ENCODE measurements at places on chromosomes 11 and 22.

DNA sequence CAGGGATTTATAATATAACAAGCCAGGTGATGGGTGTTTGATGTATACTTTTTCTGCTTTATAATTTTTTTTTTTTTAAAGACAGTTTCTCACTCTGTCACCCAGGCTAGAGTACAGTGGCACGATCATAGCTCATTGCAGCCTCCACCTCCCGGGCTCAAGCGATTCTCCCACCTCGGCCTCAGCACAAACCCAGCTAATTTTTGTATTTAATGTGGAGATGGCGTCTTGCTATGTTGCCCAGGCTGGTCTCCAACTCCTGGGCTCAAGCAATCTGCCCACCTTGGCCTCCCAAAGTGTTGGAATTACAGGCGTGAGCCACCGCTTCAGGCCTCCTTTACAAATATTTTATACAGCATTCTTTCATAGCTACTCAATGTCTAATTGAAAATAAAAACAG lies 48.6 kb downstream of the MORC2 start:
- no peak for DNase-seq

- DNase-seq = no peak
Observed at GRCh38 chr11:118100691-118101232, 14.0 kb upstream of the SMIM35 start.

DNA sequence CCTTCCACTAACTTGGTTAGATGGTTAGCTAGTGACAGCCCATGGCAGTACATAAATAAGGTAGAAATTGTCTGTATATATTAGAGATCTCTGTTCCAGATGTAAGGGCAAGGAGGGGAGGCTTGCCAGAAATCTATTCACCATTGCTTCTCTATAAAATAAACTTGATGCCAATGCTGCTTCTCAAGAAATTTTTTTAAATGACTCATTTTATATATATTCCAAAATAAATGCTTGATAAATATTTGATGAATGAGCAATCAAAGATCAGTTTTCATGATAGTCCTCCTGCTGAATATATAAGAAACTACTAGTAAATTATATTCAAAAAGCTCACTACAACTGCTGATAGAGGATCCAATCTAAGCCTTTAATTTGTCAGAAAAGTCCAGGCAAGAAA lies 710.6 kb upstream of the CCDC179 start:
- DNase-seq = no peak

- DNase-seq = no peak
Observed at GRCh38 chr11:109018639-109019038, 353.8 kb downstream of the DDX10 start.

DNA sequence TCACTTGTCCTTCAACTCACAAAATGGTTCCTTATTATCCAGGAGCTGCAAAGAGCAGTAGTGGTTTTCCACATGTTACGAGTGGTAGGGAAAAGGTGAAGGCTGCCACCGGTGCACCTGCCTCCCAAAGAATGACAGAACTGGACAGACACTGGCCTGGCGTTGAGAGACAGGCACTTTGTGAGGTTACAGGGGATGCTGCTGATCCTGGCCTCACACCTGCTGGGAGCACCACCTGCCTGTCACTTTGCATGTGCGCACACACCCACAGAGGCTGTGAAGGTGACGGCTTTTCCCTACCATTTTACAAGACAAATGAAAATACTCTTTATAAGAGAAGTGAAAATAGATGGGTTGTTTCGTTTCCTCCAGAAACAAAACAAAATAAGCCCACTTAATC lies 175.3 kb upstream of the B3GAT1 start:
- no peak for DNase-seq

- DNase-seq = no peak
Observed at GRCh38 chr11:100965346-100965745, 164.3 kb downstream of the PGR start.

DNA sequence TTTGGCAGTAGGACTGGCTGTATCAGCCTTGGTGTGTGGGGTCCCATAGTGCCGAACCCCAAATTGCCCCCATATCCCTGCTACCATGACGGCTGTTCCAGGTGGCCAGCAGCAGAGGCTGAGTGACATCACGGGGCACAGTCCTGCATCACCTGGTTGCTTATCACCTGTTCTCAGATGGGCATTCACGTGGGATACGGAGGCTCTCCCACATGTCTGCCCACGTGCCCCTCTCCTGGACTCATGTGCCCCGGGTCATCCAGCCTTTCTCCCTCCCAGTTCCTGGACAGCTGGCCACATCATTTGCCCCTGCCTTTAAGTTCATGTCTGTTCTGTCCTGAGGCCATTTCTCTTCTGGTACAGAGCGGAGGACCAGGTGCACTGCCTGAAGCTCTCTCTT lies 431.0 kb upstream of the B3GAT1 start:
- no peak for DNase-seq

- DNase-seq = no peak
Observed at GRCh38 chr11:22390283-22390655, 52.1 kb downstream of the SLC17A6 start.

DNA sequence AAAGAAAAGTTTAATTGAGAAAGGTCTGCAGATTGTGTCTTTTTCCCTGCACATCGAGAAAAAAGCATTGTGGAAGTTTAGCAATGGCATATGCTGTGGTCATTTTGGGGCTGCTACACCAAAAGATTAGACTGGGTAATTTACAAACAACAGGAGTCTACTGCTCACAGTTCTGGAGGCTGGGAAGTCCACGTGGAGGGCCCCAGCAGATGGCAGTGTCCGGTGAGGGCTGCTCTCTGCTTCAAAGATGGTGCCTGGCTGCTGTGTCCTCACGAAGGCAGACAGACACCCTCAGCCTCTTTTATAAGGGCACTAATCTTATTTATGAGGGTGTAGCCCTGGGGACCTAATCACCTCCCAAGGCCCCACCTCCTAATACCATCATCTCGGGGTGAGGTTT lies 21.1 kb downstream of the PHF21B start:
- DNase-seq = no peak

GRCh38 chr11:13763341-13763740 lies 94.9 kb downstream of the FAR1 start:
- DNase-seq = no peak

DNA sequence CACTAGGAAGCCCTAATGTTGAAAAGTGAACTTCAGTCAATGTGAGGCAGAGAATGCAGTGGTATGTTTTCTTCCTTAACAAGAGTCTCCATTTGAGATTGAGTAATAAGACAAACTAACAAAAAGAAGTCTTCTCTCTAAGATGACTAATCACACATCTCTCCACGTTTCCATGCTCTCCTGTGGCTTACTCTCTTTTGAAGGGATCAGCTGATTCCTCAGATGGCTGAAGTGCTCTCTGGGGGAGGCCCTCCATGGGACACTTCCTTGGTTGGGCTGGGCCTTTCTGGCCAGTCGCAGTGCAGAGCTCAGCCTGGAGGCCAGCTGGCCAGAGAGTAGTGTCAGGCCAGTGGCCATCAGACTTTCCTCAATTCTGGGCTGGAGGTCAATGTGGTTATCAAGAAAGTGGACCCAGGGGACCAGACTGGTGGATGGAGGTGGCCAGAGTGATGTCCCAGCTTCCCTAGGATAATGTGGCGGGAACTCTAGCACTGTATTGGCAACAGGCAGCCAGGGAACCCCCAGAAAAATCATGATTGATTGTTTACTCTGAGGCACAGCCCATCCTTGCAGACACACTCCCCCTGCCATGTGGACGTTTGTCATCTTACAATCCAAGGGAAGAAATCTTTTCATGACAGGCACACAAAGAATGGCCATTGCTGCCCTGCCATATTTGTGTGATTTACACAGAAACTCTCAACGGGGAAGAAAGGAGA lies 14.5 kb downstream of the CSRP3 start:
- DNase-seq = no peak

GRCh38 chr22:36918586-36919284 lies 5.3 kb downstream of the CSF2RB start:
- DNase-seq = no peak

GRCh38 chr11:95853138-95853537 lies 62.8 kb downstream of the CEP57 start:
- no peak for DNase-seq

DNA sequence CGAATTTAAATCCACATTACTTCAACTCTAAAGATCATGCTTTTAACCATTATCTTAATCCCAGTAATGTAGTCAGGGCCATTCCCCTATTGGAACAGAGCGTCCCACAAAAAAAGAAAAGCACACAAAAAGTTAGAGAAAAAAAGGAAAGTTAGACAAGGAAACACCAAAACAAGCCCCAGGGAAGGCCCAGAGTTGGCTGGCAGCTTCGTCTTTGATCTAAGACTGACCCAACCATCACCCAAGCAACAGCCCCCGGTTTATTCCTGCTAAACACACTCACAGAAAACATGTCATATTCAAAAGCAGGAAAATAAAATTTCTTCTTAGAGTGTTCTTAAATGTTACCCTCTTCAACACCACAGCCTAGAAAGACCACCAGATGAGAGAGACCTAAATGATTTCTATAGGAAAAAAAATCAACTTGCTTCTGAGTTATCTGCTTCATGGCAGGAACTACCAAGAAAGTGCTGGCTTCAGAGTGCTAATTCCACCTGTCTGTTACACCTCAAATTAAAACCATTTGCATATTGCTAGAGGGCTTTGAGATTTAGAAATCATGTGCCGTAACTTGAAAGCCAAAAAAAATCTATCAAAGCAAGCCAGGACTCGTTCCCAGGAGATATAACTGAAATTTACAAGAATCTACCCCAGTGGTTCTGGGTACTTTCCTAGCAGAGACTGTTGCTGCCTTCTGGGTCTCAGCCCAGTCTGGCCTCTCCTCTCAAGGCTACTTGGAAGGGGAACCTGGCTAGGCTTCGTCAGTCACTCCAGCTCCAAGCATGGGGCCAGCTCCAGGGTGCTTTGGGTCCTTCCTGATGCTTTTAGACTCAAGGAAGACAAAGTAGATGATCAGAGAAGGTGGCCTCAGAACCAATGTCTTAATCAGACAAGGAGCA lies 31.2 kb downstream of the POU2AF3 start:
- DNase-seq = no peak

- no peak for DNase-seq
Observed at GRCh38 chr11:79242616-79243015, 198.2 kb downstream of the TENM4 start.

GRCh38 chr22:31970490-31971444 lies 26.4 kb downstream of the YWHAH start:
- peak; percentile 80 for DNase-seq

DNA sequence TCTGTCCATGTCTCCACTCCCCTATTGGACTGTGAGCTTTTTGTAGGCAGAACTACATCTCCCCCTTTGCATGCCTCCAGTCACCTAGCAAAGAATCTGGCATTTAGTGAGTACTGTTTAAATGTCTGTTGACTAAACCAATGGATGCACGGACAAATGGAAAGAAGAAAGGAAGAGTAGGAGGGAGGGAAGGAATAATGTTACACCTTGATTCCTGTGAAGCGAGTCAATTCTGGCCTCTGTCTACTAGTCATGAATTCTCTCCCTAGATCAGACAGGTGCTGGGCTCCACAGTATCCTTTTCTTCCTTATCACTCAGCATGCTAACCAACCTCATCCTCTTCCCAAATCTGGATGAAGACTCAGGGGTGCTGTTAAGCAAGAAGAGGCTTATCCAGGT lies 33.6 kb downstream of the GALNT18 start:
- no peak for DNase-seq

DNA sequence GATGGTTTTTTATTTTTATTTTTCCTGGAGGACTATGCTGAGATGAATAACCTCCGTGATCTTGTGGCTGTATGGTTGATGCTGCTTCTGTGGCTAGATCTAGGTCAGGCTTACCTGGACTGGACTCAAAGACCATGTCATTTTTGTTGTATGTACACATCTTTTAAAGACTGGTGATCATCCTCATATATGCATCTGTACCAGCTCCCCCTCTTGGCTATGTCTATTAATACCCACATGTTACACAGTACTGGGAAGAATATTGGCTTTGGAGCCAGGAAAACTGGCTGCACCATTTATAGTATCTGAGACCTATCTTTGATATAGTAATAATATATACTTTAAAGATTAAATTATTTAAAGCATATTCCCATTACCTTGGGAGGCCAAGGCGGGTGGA lies 18.4 kb upstream of the PITPNB start:
- DNase-seq = no peak

GRCh38 chr22:35016909-35017308 lies 49.0 kb upstream of the ISX start:
- no peak for DNase-seq

- DNase-seq = no peak
Observed at GRCh38 chr22:26885441-26886261, 228.3 kb downstream of the MIAT start.

DNA sequence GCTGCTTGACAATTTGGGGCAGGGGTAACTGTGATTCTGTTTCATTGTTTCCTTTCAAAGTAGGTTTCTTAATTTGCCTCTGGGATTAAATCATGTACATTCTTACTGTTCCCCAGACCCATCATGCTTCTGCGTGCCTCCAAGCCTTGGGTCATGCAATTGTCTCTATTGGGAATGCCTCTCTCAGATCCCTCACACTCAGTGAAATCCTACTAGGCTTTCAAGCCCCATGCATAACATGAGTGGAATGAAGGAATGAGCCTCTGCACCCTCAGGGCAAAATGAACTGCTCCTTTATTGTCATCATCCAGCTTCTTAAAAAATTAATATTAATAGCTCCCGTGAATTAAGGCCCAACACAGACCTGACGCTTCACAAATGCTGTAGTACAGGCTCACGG lies 381.7 kb downstream of the TENM4 start:
- DNase-seq = no peak

GRCh38 chr11:1336836-1337646 lies 27.6 kb upstream of the TOLLIP start:
- DNase-seq = peak; percentile 29

DNA sequence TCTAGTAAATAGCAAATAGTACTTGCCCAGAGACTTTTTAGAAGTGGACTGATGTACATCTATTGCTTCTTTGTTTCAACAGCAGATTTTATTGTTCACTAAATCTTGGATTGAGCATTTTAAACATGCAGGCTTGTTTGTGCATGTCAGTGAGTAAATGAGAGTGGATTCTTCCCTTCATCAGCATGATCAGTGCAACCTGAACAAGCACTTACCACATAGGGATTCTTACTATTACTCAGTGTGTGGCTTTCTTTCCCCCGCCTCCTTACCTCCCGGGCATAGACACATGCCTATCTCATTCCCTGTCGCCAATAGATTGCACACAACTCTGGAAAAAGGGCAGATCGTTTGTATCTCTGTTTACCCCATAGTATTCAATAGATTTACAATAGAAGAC lies 197.5 kb downstream of the C11orf87 start:
- DNase-seq = no peak

GRCh38 chr22:44080936-44081861 lies 57.1 kb downstream of the PARVB start:
- peak; percentile 51 for DNase-seq

DNA sequence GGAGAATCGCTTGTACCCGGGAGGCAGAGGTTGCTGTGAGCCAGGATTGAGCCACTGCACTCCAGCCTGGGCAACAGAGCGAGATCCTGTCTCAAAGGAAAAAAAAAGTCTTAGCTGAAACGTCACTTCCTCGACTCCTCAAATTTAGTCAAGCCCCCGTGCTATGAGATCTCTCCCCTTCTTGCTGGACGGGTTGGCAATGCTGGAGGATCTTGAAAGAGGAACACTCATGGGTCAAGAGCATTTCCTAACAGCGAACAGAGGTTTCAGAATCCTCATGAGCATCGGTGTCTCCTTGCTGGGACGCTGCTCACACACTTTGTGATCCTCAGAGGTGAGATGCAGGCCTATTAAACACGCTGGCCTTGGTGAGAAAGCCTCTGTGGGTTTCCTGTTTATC lies 35.9 kb downstream of the APOL3 start:
- no peak for DNase-seq

GRCh38 chr11:269146-269890 lies 8.9 kb upstream of the NLRP6 start:
- no peak for DNase-seq
